Naive B cell (primary cell): ENCODE measurements at places on chromosomes 13 and 19.

DNA sequence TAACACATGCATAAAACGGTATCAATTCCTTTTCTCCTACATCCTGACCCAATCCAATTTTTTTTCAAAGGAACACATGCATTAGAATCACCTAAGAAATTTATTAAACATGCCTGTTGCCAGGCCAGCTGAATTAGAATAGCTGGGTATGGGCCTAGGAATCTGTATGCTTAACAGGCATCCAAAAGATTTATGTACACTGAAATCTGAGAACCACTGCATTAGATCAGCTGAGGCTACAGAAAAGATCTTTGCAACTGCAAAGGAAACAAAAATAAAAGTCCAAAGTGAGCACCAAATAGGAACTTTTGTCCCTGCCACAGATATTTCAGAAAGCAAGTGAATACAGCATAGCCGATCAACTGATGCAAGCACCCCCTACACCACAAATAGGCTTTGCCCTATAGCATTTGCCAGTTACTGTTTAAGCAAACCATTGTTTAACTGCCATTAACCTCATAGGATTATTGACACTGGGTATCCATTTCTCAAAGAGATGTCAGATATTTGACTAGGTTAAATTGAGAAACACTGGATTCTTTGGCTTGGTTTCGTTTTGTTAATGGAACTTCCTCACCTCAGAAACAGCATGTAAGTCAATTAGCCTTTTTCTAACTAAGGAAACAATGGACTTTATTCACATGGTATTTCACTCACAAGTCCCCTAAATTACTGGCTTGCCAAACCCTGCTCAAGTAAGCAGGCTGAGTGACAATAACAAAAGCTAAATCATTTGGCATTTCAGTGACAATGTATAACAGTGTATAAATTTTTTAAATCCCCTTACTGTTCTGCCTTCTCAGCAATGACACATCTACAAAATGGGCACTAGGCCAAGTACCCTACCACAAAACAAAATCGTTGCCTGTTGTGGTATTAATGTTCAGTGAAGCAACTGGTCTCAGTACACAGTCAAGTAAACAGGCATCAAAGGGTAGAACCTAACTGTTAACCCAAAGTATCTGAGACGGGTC is 67.8 kb downstream of the SUCLA2 start:
- DNase-seq = no peak

GRCh38 chr19:7926021-7926726 is at the start of gene CTXN1:
Gene CTXN1, minus strand, starts transcription at chr19:7926135. Its CDS starts 597 bp downstream, at chr19:7925538.
- peak; percentile 70 for DNase-seq

DNA sequence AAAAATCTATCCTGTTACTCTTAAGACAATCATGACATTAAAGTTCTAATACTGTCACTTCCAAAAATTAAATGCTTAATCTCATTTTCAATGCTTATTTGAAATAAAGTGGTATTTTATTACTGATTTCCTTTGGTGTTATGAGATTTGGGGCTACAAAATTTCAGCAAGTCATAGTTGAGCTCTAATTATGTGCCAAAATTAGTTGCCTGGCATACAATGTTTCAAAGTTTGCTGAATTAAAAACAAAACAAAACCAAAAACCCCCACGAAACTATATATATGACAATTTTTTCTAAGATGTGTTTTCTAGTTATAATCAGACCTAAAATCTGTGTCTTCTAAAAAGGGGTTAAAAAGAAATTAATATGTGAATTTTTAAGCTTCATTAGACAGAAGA is 62.2 kb downstream of the KCNRG start:
- no peak for DNase-seq

- DNase-seq = no peak
Observed at GRCh38 chr13:19605161-19605955, 28.1 kb upstream of the MPHOSPH8 start.

- DNase-seq = peak; percentile 47
Observed at GRCh38 chr13:46551410-46552302, 1.3 kb upstream of the LRCH1 start.
